ENCODE measurements at places on chromosomes 4 and X. TPM values are rescaled to one million over a fixed set of nuclear protein-coding genes. Genes with fewer than 3 reads are reported as not detected.

- H3K27ac ChIP-seq = peak overlapping the region; percentile 2
- H3K4me1 ChIP-seq = peaks cover 20% of the 10 kb centered on the region
- no peaks in the 10 kb centered on the region for H3K36me3 ChIP-seq
- H3K27me3 ChIP-seq = no peaks in the 10 kb centered on the region
- H3K4me3 ChIP-seq = no peak overlapping the region
- no peak for DNase-seq
Measured at GRCh38 chr4:150005537-150005936, 72.7 kb upstream of the DCLK2 start.

- H3K27ac ChIP-seq = no peak overlapping the region
- H3K4me3 ChIP-seq = no peak overlapping the region
- no peak for DNase-seq
- H3K27me3 ChIP-seq = no peaks in the 10 kb centered on the region
- peaks cover 23% of the 10 kb centered on the region for H3K4me1 ChIP-seq
Measured at GRCh38 chr4:33078145-33078544, 2358.0 kb downstream of the PCDH7 start.

The GRIPAP1 gene
- total RNA-seq = 48.5 TPM

The F8A3 gene
- 5.6 TPM for total RNA-seq

The NSG1 gene
- not detected for total RNA-seq

The ATP1B4 gene
- total RNA-seq = not detected

DNA sequence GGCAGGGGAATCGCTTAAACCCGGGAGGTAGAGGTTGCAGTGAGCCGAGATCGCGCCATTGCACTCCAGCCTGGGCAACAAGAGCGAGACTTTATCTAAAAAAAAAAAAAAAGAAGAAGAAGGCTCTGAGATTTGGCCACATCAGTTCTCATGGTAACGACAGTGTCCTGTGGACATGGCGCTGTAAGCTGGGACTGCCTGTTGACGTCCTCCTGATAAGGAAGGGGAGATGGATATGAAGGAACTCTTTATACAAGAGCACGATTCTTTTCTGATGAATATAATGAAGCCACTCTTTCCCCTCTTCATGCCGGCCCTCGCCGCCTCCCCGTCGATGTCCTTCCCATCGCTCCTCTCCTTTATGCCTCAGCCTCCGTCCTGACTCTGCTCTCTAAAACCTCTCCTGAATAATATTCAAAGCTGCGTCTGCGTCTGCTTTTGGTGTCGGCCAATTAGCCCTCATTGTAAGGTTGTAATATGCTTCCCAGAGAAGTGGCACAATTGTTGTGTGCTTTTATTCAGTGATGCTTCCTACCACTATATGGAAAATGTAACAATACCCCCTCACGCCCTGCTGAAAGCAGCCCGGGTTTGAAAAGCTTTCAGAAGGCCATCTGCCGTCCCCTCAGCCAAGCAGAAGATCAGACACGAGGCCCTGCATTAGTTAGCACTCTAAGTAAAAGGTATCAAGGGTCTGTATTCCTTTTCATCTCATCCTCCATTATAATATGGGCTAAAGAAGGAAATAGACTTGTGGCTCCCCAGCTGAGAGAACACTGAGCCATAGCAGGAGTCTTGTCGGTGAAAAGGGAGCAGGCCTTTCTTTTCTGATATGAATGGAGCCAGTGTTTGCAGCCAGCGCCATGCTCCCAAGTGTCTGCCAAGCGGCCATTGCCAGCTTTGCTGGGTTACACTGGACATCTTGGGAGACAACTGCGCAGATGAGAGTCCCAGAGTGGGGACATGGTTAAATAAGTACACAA lies 22.1 kb upstream of the SCOC start:
- no peaks in the 10 kb centered on the region for H3K36me3 ChIP-seq
- no peak for DNase-seq
- H3K27ac ChIP-seq = no peak overlapping the region
- peaks cover 45% of the 10 kb centered on the region for H3K27me3 ChIP-seq

GRCh38 chrX:123884809-123885408 lies 25.1 kb downstream of the XIAP start:
- no peaks in the 10 kb centered on the region for H3K4me1 ChIP-seq
- H3K36me3 ChIP-seq = peaks cover 3% of the 10 kb centered on the region
- H3K27me3 ChIP-seq = no peaks in the 10 kb centered on the region
- H3K4me3 ChIP-seq = no peak overlapping the region
- H3K27ac ChIP-seq = no peak overlapping the region
- DNase-seq = no peak

DNA sequence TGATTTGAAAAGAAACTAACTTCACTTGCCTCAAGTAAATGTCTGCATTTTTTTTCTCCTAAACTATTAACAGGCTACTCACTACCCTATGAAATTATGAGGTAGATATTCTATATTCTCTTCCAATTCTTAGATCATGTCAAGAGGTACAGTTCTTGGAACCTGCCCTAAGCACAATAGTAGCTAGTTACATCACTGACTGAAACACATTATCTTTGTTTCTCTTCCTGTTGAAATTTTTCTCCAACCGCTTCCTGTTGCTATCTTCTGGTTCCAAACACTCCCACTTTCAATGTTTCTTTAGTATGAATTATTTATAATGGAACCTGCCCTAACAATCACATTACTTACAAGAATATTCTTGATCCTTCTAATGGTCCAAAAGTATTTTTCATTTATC lies 5.0 kb upstream of the BANK1 start:
- DNase-seq = no peak
- H3K4me1 ChIP-seq = peaks cover 6% of the 10 kb centered on the region
- no peaks in the 10 kb centered on the region for H3K27me3 ChIP-seq

The GIMD1 gene
- total RNA-seq = not detected

DNA sequence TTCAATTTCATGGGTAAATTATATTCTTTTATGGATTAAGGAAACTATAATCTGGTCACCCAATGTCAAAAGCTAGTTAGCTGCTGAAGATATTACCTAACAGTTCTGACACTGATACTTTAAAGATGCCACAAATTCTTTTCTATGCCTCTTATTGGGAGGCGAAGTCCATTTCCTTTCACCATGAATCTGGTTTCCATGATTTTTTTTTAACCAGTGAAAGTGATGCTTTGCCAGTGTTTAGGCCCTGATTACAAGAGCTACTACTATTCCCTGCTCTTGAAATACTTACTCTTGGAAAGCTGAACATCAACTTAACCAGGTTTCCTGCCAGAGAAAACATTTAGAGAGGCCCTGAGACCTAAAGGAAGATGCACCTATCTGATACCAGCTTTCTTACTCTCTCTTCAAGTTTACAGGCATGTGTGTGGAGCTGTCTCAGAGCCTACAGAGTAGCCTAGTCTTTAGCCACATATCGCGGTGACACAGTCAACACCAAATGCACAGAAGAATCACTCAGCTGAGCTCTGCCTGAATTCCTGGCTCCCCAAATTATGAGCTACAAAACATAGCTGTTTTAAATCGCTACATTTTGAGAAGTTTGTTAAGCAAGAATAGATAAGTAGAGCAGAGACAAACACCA lies 1280.8 kb downstream of the PCDH7 start:
- no peaks in the 10 kb centered on the region for H3K27me3 ChIP-seq
- no peak overlapping the region for H3K4me3 ChIP-seq
- no peaks in the 10 kb centered on the region for H3K36me3 ChIP-seq
- H3K27ac ChIP-seq = no peak overlapping the region

GRCh38 chrX:150361777-150362351 lies 1.3 kb upstream of the MAMLD1 start:
- peak overlapping the region; percentile 88 for H3K4me3 ChIP-seq
- H3K36me3 ChIP-seq = no peaks in the 10 kb centered on the region
- peak overlapping the region; percentile 72 for H3K27ac ChIP-seq
- H3K4me1 ChIP-seq = peaks cover 13% of the 10 kb centered on the region

GRCh38 chr4:3305610-3306371 lies 13.0 kb downstream of the RGS12 start:
- DNase-seq = no peak
- H3K27ac ChIP-seq = no peak overlapping the region
- H3K36me3 ChIP-seq = no peaks in the 10 kb centered on the region
- no peaks in the 10 kb centered on the region for H3K27me3 ChIP-seq

The ADH1C gene
- not detected for total RNA-seq

GRCh38 chr4:150387981-150388380 lies 194.0 kb upstream of the MAB21L2 start:
- no peak overlapping the region for H3K4me3 ChIP-seq
- H3K27ac ChIP-seq = no peak overlapping the region
- peaks cover 11% of the 10 kb centered on the region for H3K36me3 ChIP-seq
- H3K27me3 ChIP-seq = no peaks in the 10 kb centered on the region
- peaks cover 38% of the 10 kb centered on the region for H3K4me1 ChIP-seq
- DNase-seq = no peak

DNA sequence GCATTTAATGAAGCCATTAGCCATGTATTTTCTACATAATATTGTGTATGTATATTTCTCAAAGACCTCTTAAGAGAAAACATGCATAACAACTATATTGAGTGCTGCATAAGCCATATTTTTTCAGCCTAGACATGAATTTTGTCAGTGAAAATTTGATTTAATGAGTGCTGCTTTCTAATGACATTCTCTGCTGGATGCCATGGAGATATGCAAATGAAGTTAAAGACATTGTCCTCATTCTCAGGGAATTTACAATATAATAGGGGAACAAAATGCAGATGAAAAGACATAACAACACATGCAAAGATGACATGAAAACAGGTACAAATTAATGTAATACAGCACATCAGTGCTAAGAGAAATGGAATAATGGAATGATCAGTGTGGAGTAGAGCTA lies 118.7 kb downstream of the ATOH1 start:
- no peak overlapping the region for H3K27ac ChIP-seq
- H3K27me3 ChIP-seq = peaks cover 20% of the 10 kb centered on the region
- no peak overlapping the region for H3K4me3 ChIP-seq
- no peak for DNase-seq

The PGAM4 gene
- not detected for total RNA-seq

- H3K36me3 ChIP-seq = no peaks in the 10 kb centered on the region
- no peak for DNase-seq
- peak overlapping the region; percentile 95 for H3K27ac ChIP-seq
- peak overlapping the region; percentile 57 for H3K4me3 ChIP-seq
Measured at GRCh38 chr4:7910263-7910896, 29.3 kb downstream of the AFAP1 start.

The MEPE gene
- total RNA-seq = not detected

The SLC10A4 gene
- not detected for total RNA-seq

DNA sequence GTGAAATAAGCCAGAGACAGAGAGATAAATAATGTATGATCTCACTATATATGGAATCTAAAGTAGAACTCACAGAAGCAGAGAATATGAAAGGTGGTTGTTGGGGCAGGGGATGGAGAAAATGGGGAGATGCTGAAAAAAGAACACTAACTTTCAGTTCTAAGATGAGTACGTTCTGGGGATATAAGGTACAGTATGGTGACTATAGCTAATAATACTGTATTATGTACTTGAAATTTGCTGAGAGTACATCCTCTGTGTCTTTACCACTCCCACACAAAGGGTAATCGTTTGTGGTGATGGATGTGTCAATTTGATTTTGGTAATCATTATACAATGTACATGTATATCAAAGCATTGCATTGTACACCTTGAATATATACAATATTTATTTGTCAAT lies 6.6 kb downstream of the FBXL5 start:
- H3K36me3 ChIP-seq = peaks cover 6% of the 10 kb centered on the region
- no peak for DNase-seq
- peaks cover 58% of the 10 kb centered on the region for H3K4me1 ChIP-seq
- no peak overlapping the region for H3K27ac ChIP-seq
- H3K27me3 ChIP-seq = no peaks in the 10 kb centered on the region

The IBSP gene
- total RNA-seq = not detected

GRCh38 chr4:73311428-73311827 lies 52.8 kb upstream of the ANKRD17 start:
- H3K27me3 ChIP-seq = no peaks in the 10 kb centered on the region
- no peak for DNase-seq
- peaks cover 24% of the 10 kb centered on the region for H3K4me1 ChIP-seq

- no peak overlapping the region for H3K27ac ChIP-seq
- no peak overlapping the region for H3K4me3 ChIP-seq
- no peaks in the 10 kb centered on the region for H3K27me3 ChIP-seq
- H3K36me3 ChIP-seq = no peaks in the 10 kb centered on the region
Measured at GRCh38 chrX:74890676-74891430, 34.4 kb downstream of the NEXMIF start.

DNA sequence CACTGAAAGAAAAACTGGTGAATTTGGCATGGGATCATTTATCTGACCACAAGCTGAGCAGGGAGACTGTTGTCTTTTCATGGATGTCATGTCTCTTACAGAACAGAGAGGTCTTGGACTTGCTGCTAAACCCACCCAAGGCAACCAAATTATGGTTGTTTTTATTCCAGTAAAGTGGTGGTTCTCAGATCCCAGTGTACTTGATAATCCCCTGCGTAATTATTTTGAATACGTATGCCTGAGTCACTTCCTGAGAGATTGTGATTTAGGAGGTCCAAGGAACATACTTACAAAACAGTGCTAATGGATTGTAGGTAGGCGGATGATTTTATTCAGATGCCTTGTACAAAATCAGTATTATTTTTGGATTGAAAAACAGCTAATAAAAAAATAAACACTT lies 585.6 kb downstream of the IL1RAPL1 start:
- H3K36me3 ChIP-seq = no peaks in the 10 kb centered on the region
- no peak overlapping the region for H3K4me3 ChIP-seq
- no peaks in the 10 kb centered on the region for H3K4me1 ChIP-seq

- peak overlapping the region; percentile 82 for H3K27ac ChIP-seq
- no peak overlapping the region for H3K4me3 ChIP-seq
- peaks cover 2% of the 10 kb centered on the region for H3K27me3 ChIP-seq
- DNase-seq = no peak
- H3K36me3 ChIP-seq = no peaks in the 10 kb centered on the region
Measured at GRCh38 chrX:133495464-133496391, 80.4 kb upstream of the GPC4 start.

GRCh38 chr4:84504821-84505220 lies 5.7 kb upstream of the NKX6-1 start:
- H3K27me3 ChIP-seq = peaks cover 72% of the 10 kb centered on the region
- no peak overlapping the region for H3K27ac ChIP-seq
- H3K4me3 ChIP-seq = no peak overlapping the region

DNA sequence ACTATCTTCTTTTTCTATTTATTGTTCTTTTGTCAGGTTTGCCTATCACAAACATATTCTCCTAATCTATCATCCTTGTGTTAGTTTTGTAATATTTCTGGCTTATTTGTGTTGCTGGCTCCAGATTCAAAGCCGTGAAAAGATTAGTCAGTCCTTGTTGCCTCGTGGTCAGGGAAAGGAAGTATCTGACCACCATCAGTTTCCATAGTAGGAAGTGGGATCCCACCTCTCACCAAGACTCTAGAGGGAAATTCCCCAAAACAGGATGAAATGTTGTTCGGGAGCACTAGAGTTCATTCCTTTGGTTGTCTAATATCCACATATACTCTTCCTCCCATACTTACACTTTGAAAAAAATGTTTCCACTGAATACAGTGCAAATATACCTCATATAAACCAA lies 131.0 kb upstream of the HUWE1 start:
- no peak overlapping the region for H3K27ac ChIP-seq
- H3K36me3 ChIP-seq = no peaks in the 10 kb centered on the region
- H3K4me1 ChIP-seq = no peaks in the 10 kb centered on the region
- H3K4me3 ChIP-seq = no peak overlapping the region
- DNase-seq = no peak

The GPRASP1 gene
- 3.5 TPM for total RNA-seq

GRCh38 chr4:8866421-8866820 lies 5.2 kb downstream of the HMX1 start:
- peaks cover 29% of the 10 kb centered on the region for H3K27me3 ChIP-seq
- no peak overlapping the region for H3K27ac ChIP-seq
- H3K4me1 ChIP-seq = peaks cover 9% of the 10 kb centered on the region

The SPANXN4 gene
- total RNA-seq = not detected

The KLB gene
- not detected for total RNA-seq

The ADH7 gene
- total RNA-seq = not detected

All from osteocyte (in vitro differentiated cells).